ENCODE measurements at places on chromosomes 6 and 20. TPM values are rescaled to one million over a fixed set of nuclear protein-coding genes. Genes with fewer than 3 reads are reported as not detected.

The GPSM3 gene
- 130 TPM for total RNA-seq

The ESR1 gene
- total RNA-seq: 0.28 TPM

DNA sequence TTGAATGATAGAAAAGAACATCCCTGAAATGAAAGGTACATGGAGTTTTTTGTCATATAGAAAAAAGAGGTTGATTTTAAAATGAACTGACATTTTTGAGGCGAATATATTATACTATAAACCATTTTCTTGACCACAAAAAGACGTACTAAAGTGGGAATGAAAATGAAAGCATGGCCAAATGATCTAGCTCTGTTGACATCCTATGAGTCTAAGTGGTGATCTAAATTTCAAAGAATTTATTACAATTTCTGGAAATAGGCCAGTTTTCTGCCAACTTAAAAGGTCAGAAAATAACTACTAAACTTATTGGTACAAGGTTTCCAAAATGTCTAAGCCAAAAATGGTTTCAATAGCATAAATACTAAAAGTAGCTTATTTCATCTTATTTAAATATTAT lies 536.8 kb downstream of the EYS start:
- no peak for DNase-seq

DNA sequence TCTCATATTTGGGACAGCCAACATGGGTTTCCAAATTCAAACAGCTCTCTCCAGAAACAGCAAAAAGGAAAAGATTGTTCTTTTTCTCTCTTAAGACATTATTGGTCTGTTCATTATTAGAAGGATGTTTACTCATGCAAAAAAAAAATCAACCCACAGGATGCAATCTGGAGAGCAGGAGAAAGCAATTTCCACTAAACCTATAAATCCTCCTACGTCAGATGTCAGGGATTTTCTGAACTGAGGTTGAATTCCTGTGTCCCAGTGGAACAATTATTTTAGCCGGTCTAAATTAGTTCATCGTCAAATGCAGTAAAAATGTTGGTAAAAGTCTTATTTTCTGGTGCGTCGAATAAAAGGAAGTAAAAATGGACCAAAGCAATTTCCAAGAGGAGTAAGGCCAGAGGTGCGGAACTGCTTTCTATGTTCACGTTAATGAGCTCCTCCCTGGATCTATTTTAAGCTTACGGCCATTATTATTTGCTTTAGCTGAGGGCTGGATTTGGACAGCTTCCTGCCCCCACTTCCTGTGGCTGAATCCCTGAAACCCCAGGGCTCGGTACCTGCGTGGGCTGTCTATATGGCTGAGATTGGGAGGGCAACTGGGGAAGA lies at the start of gene GABRR1:
Gene GABRR1 (minus strand): TSS at position 60 of the 612 bp plus-strand sequence. CDS start 36 bp downstream, at position 24.
- DNase-seq: no peak

Measured in thymus (tissue), 14 donors.